H1 (cell line): ENCODE measurements at places on chromosomes 12 and 14. TPM values are rescaled to one million over a fixed set of nuclear protein-coding genes. Genes with fewer than 3 reads are reported as not detected.

- DNase-seq, result no peak
Observed at GRCh38 chr14:103509864-103510723, 12.5 kb downstream of the CKB start.

DNA sequence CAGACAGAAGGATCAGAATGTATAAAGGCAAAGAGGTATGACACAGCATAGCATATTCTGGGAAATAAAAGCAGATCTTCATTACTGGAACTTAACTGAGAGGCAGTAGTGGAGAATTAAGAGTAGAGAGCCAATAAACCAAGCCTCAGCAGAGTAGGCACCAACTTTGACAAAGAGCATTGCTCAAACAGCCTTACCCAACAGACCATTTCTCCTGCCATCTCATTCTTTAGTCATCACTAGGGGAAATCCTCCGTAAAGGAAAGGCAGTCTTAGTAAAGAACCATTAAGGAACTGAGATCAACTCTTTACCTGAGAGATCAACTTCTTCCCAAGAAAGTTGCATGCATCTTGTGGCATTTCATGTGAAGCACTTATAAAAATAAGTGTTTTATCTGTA, 36.6 kb downstream of the SENP1 start:
- no peak for DNase-seq

- no peak for DNase-seq
Observed at GRCh38 chr14:102579696-102580549, 12.5 kb upstream of the RCOR1 start.

DNA sequence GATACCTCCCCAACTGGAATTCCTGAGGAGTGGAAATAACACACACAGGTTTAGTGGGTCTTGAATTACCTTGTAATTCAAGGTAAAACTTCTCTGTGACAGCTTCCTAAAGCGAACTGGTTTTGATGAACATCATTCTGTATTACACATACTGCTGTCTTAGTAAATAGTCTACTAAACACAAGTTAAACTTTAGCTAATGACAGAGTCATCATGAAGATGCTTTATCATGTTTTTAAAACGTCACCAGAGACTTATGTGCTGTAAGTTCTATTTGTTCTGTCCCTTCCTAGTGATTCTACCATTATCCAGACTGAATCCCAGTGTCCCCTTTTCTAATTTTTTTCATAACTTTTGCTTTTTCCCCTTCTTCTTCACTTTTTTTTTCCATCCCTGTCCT, 11.6 kb upstream of the GXYLT1 start:
- DNase-seq, result no peak

The PRKAB1 gene
- 24.0 and 24.3 TPM in 2 replicates for total RNA-seq
